NT2/D1 (cell line): ENCODE measurements at places on chromosomes 12 and 14.

- no peak for DNase-seq
Observed at GRCh38 chr12:112479413-112479812, 60.7 kb downstream of the PTPN11 start.

GRCh38 chr14:93729993-93730392, 58.3 kb downstream of the PRIMA1 start:
- DNase-seq: no peak

DNA sequence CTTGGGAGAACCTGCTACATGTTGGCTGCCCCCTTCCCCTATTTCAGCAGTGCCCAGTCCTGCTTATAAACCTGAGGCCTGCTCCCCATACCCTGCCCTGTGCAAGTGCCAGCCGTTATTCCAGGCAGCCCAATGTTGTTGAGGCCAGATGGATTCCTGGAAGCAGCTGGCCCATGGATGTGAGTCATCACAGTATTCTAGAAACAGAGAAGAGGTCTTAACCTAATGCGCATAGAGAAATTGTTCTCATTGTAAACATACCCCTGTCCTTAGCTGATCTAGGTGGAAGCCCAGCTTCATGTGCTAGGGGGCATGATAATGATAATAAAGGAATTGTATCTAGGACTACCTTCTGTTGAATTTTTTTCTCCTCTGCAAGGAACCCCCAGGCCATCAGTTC, 69.7 kb downstream of the TSPAN11 start:
- DNase-seq: peak; percentile 52

DNA sequence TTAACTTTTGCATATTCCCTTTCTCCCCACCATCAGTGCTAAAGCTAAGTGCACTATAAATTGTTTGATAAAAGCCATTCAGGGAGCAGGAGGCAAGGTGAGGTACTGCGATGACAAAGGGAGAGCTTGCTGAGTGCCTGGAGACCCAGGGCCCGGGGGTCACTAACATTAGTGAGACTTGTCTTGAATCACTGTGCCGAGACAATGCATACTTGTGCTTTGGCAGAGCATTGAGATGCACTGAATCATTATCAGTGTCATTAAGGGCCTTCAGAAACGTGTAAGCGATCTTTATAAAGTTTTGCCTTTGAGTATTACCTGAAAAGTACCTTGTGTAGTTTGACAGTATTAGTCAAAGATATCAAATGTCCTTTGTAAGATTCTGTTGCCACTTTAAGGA, 447.5 kb downstream of the PCNX1 start:
- peak; percentile 1 for DNase-seq

- no peak for DNase-seq
Observed at GRCh38 chr14:50038398-50039119, 77.8 kb downstream of the VCPKMT start.

- peak; percentile 76 for DNase-seq
Observed at GRCh38 chr12:48995086-48995879, 3.9 kb downstream of the DDN start.

GRCh38 chr14:96162741-96163140, 41.9 kb upstream of the BDKRB2 start:
- no peak for DNase-seq

GRCh38 chr12:124752437-124753227, 111.0 kb downstream of the SCARB1 start:
- no peak for DNase-seq

DNA sequence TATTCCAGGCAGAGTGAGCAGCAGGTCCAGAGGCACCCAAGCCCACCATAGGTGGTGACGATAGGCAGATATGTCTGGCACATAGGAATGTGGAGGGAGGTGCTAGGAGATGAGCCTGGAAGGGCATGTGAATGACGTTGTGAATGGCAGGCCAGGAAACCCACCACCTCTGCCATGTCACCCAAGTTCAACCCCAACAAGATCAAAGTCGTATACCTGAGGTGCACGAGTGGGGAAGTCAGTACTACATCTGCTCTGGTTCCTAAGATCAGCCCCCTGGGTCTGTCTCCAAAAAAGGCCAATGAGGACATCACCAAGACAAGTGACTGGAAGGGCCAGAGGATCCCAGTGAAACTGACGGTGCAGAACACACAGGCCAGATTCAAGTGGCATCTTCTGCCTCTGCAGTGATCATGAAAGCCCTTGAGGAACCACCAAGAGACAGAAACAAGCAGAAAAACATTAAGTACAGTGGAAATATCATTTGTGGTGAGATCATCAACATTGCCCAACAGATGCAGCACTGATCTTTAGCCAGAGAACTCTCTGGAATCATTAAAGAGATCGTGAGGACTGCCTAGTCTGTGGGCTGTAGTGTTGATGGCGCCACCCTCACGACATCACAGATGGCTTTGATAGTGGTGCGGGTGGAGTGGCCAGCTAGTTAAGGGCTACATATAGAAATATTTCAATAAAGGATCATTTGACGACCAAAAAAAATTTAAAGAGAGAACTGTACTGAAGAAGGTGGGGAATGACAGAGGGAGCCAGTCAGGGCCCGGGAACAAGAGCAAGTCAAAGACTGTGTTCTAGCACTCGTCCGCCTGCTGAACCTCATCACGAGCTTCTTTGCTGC, 99.7 kb downstream of the ZFP36L1 start:
- no peak for DNase-seq

GRCh38 chr14:72629534-72629933, 264.4 kb downstream of the DPF3 start:
- DNase-seq: no peak

DNA sequence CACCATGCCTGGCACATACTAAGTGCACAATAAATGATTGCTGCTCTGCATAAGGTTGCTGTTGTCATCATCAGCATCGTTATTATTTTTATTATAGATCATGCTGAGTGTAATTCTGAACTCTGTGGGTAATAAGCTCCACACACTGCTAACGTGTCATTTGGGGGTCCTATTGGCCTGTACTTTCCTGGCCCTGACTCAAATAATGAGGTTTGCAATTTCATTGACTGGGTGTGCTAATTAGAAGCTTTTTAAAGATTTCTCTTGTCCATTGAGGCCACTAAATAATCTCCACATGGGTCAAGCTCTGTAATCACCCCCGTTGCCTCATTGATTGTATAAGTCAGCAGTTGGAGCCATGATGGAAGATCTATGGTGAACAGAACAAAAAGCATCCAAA, 320.8 kb upstream of the TMPO start:
- no peak for DNase-seq

- DNase-seq: no peak
Observed at GRCh38 chr12:28026701-28027100, 54.2 kb upstream of the PTHLH start.

GRCh38 chr14:101506926-101507835, 54.1 kb upstream of the DIO3 start:
- no peak for DNase-seq

DNA sequence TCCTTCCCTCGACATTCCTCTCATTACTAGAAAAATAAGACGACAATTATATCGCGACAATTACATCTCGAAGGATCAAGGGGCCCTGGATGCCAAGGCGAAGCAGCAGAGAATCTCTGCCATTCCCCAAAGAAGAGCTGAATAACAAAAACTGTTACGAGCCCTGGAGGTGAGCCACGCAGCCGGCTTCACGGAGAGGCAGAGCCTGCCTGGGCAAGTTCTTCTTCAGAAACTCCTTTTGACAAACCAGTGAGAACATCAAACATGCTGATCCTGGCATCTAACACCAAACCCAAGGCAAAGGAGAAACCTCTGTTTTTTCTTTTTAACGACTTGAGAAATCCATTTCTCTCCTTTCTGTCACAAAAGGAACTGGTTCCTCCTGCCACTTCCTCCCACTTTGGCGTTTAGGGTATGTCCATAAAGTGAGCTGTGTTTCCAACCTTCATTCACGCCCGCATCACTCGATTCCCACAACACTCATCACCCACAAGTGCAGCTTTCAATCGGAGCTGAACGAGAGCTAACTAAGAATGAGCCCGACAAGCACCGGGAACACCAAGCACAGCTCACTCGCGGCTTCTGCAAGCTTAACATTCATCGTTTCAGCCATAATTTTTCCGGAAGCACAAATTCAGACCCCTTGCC, 21.5 kb downstream of the CCDC88C start:
- DNase-seq: no peak

DNA sequence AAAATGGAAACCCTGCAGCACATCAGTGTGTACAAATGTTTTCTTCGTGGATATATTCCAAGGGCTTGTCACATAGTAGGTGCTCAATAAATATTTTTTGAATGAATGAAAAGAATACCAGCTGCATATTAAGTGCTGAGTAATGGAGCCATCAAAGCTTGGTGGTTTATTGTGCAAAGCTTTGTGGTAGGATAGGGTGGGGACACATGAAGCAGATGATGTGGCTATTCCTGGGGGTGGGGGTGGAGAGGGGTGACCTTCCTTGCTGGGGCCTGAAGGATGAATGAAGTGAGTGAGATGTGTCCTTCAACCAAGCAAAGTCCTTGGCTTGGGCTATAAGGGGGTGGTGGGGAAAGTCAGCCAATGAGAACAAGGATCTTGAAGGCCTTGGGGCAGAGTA, 4.3 kb upstream of the KRT81 start:
- no peak for DNase-seq

GRCh38 chr12:52630008-52630500, 11.7 kb upstream of the KRT73 start:
- DNase-seq: no peak

GRCh38 chr14:91728616-91729183, 3.2 kb downstream of the CATSPERB start:
- no peak for DNase-seq

GRCh38 chr12:129887101-129887500, 16.7 kb downstream of the TMEM132D start:
- no peak for DNase-seq

DNA sequence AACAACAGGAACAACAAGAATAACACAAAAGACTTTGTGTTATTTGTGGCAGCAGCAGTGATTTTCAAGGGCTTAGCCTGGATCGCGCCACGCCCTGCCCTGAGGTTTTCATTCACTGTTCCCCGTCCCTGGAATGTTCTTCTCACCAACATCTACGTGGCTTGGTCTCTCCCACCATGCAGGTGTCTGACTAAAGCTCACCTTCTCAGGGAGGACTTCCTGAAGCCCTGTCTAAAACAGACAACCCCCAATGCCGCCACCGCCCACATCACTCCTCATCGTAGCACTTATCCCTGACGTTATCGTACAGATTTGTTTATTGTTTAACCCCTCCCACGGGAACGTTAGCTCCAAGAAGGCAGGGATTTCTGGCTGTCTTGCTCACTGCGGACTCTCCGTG, 40.4 kb downstream of the P2RX4 start:
- no peak for DNase-seq

GRCh38 chr14:77157740-77158139, 16.1 kb upstream of the ZDHHC22 start:
- DNase-seq: no peak

GRCh38 chr12:31018106-31018789, 55.4 kb upstream of the DDX11 start:
- no peak for DNase-seq

DNA sequence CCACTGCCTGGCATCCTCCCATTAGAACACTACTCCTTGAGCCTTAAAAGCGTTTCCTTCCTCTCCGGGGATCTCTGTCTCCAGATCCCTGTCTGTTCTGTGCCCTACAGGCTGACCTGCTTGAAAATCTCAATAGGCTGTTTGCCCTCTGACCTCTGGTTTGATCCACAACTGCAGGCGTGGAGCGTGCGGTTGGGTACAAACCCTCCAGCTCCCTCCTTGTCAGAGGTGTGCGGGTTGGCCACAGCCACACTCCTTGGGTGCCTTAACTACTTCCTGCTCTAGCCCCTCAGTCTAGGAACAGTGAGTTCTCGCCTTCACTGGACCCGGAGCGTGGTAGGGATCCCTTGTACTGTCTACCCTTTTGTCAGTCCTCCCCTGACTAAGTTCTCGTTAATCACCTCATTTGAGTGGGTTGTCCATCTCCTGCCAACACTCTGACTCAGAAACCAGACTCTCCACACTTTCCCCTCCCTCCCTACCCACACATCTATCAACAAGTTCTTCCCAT, 33.1 kb downstream of the CMKLR1 start:
- no peak for DNase-seq

DNA sequence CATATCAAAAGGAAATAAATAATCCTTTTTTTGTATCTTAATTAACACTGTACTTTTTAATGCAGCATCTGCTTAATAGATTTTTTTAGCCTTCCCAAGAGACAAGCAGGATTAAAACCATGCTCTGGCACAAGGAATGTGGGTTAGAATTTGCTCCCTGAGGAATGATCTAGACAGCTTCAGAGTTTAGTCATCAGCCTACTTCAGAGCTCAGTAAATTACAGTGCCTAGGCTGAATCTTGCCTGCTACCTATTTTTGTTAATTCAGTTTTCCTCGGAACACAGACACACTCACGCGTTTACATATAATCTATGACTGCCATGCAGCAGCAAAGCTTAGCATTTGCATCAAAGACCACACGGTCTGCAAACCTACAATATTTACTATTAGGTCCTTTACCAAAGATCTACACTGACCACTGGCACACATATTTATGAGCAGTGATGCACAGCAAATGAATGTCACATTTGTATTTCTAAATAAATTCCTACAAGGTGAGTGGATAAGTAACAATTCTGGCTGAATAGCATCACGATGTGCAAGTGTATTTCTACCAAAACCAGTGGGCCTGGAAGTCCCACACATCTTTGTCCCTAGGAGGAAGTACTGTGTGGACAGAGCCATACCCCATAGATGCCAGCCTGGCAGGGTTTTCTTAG, 309.8 kb upstream of the TMEM132C start:
- no peak for DNase-seq

GRCh38 chr12:108526482-108527165, 11.5 kb downstream of the FICD start:
- no peak for DNase-seq

DNA sequence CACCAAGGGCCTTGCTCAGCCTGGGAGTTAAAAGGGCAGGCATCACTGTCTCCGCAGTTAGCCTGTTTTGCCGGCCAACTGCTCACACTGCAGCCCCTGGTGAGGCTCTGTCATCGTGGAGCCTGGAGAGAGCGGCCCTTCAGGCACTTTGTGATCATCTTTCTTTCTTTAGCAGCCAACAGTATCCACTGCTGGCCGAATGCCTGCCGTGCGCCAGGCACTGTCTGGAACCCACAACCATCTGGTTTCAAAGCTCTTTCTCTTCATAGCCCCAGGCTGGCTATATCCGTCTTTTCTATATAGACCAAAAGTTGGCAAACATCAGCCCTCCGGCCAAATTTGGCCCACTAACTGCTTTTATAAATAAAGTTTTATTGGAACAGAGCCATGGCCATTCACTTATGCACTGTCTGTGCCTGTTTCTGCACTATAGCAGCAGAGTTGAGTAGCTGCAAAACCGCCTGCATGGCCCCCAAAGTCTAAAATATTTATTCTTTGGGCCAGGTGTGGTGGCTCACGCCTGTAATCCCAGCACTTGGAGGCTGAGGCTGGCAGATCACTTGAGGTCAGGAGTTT, 29.5 kb downstream of the SLC8B1 start:
- no peak for DNase-seq

GRCh38 chr12:27344760-27345159, 12.1 kb downstream of the BMAL2 start:
- DNase-seq: no peak

- no peak for DNase-seq
Observed at GRCh38 chr14:35742032-35742371, 67.1 kb downstream of the RALGAPA1 start.

- DNase-seq: no peak
Observed at GRCh38 chr14:31244626-31245025, 37.0 kb upstream of the HECTD1 start.

GRCh38 chr12:118356809-118357256, 15.9 kb downstream of the TAOK3 start:
- no peak for DNase-seq

GRCh38 chr12:104608998-104609397, 152.2 kb downstream of the CHST11 start:
- no peak for DNase-seq
